ENCODE measurements at places on chromosomes 16 and 17.

- no peak for DNase-seq
Observed at GRCh38 chr17:34358631-34359030, 2.4 kb downstream of the CCL13 start.

DNA sequence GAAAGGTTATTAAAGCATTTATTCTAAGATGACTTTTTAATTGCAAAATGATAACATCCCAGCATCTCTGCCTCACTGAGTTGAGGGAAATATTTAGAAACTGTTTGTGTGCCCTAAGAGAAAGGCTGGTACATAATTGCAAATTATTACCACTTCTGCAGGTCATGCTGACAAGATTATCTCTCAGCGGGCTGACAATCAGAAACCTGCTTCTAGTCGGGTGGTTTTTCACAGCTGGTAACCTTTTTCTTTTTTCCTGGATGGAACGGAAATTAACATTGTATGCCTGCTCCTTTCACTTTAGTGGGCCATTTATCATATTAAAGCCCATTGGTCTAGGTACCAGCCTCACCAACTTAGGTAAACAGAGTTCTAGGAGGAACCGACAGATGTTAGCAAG is 17.0 kb upstream of the NUDT7 start:
- no peak for DNase-seq

DNA sequence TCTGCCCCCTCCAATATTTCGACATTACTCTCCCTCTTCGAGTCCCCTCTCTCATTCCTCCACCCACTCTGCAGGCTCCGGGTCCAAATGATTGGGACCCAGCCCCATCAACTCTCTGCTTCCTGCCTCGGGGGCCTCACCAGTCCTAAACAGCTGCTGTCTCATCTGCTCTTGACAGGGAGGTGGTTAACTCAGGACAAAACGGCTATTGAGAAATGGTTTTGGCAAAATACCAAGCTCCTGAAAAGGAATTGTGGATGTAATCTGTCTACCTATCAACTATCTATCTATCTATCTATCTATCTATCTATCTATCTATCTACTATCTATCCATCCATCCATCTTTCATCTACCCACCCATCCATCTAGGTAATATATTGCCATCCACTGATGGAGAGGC is 2.2 kb downstream of the CD300H start:
- DNase-seq = no peak

DNA sequence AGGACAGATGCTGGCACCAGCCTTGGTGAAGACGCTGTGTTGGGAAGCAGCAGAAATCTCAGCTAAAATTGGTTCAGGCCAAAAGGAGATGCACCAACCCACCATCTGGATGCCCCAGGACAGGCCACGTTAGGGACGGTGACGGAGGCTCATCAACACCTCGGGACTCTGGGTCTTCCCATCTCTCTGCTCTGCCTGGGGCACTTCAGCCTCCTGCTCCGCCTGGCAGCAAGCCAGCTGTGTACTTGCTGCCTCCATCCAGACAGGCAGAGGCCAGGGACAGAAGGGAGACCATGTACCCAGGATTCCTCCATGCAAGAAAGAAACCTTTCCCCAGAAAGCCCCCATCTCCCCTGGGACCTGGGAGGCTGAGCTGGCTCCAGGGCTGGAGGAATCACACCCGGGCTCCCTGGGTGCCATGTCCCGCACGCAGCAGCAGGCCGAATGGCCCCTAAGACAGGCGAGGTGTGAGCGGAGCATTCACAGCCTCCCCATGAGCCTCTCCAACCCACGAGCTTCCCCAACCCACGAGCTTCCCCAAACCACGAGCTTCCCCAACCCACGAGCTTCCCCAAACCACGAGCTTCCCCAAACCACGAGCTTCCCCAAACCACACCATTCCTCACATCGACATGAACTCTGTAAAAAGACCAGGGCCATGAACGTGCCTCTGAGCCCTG is 274.5 kb downstream of the C16orf95 start:
- no peak for DNase-seq

GRCh38 chr16:9081843-9082242 is 9.6 kb upstream of the HAPSTR1 start:
- no peak for DNase-seq
